Activated CD4-positive, alpha-beta T cell treated with anti-CD3 and anti-CD28 coated beads, Interleukin-2, amount 50 U/mL, for 1 hour (primary cell): ENCODE measurements at places on chromosomes 2 and 18.

GRCh38 chr2:193523662-193524061 lies 1328.9 kb upstream of the TMEFF2 start:
- no peak for DNase-seq

- DNase-seq: no peak
These were observed 57.3 kb downstream of the RHOB start for GRCh38 chr2:20504174-20504573.

GRCh38 chr2:175359710-175360109 lies 178.2 kb upstream of the ATP5MC3 start:
- DNase-seq: no peak

DNA sequence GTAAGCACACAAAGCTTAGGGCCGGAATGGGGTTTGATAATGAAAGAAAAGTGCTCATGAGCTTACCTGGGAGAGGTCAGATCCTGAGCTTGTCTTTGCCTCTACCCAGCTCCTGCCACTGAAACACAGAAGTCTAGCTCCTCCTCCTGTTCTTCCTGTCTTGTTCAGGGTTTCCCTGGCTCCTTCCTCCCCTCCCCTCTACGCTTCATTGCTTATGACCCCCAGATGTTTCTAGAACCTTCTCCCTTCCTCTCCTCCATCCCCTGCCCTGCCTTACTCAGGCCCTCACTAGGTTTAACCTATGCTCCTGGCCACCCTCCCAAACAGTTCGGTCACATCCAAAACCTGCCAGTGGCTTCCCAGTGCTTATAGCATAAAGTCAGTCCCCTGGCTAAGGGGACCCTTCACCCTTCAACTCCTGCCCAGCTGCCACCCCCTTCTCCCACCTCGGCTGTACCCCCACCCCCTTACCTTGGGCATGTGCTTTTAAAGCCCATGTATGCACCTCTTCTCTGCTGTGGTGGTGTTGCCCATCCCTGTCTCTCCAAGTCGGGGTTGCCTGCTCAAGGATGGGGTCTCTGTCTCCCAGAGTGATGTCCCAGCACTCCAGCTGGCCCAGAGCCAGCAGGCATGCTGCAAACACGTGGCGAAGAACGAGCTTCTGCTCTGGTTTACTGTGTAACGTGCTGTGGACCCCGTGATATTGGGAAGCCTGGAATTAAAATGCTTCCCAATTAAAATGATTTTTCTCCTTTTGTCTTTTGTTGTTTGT lies 233.6 kb downstream of the TPGS2 start:
- no peak for DNase-seq

GRCh38 chr2:177728920-177729319 lies 336.3 kb downstream of the AGPS start:
- no peak for DNase-seq

GRCh38 chr2:50529600-50530218 lies 502.2 kb downstream of the NRXN1 start:
- no peak for DNase-seq

DNA sequence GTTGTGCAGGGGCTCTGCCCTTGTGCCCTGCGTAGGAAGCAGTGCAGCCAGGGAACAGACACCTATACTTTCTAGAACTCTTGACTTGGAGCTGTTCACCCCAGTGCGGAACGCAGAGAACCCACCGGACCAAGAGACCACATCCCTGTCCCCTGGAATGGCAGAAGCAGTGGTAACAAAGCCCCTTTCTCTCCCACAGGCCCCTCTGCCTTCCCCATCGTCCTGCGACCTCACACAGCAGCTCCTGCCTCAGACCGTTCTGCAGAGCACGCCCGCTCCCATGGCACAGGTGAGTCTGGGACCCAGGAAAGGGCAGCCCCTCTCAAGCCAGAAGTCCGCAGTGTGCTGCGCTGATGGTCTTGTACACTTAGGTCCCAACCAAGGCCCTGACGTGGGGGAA lies 24.6 kb upstream of the RPL31 start:
- DNase-seq: no peak

GRCh38 chr2:25964891-25965290 lies 17.4 kb downstream of the KIF3C start:
- DNase-seq: no peak
